ENCODE measurements at places on chromosomes 11 and 22.

DNA sequence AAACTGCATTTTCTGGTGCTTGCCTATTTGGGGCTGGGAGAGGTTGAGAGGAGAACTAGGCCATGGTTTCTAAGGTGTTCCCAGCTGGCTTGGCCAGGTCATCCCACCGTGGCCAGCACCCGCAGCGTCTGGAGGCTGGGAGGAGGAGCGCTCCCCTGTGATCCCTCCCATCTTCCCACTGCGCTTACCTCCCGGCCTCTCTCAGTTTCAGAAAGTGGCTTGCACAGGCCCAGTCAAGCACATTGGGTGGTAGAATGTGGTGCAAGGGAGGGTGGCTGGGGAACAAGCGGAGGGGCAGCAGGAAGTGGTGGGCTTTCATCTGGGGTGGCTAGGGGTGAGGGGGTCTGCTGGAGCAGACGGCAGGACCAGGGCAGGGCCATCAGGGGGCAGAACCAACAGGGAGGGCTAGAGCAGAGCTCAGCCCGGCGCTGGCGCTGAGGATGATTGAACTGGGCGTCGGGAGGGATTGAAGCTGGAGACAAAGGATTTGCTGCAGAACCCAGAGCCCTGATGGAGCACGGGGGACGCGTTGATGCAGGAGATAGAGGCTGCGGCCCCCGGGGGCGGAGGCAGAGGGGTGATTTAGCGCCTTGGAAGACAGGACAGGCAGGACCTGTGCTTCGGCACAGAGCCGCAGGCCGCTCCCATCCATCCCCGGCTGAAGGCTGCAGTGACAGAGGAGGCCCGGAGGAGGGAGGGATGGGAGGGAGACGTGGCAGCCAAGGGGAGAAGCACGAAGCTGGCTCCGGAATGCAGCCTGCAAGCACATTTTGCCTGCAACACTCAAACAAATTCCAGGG, 76.0 kb downstream of the TRIM29 start:
- DNase-seq = no peak

DNA sequence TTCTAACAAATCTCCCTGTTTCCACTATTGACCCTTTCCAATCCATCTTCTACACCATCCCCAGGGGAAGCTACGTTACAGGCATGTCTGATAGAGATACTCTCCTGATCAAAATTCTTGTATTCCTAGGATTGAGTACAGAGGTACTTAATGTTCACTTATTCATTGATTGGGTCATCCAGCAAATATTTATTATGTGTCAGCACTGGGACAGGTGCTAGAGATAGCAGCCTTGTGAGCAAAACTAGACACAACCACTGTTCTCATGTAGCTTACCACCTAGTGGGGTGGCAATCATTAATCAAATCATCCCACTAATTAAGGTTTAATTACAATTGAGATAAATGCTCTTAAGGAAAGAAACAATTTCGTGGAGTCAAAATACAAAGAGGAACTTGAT, 9.4 kb upstream of the RTCB start:
- DNase-seq = no peak

GRCh38 chr11:111236383-111236782, 9.1 kb upstream of the POU2AF2 start:
- no peak for DNase-seq

DNA sequence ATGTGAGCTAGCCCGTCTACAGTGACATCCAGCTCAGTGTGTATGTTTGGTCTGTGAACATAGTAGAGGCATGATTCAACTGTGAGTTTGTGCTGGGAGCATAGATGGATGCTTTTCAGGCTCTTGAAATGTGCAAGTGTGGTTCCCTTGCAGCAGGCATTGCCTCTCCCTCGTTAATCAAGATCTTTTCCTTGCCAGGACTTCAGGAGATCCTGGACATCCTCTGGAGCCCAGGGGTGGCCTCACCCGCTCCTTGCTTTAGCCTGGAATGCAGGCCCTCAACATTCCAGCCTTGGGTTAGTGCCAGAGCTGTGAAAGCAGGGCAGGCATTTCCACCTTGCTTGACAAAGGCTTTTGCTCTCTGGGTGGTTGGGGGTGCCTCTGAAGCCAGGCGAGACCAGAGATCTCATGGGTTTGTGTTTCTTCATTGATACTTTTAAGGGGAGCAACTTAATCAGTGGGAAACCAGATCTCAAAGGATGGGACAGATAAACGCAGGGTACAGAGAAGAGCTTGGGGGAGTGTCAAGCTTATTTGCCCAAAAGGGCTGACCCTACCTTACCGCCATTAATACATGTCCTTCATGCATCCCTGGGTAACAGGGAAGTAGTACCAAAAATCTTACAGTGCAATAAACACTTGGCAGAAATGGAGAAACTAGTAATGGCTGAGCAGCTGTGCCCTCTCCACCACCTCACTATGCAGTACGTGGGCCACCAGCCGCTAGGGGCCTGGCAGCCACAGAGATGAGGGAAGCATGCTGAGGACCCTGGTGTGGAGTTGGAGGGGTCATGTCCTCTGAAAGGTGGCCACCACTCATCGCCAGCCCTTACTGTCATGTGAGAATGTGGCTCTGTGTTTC, 72.1 kb downstream of the PTPRJ start:
- no peak for DNase-seq

DNA sequence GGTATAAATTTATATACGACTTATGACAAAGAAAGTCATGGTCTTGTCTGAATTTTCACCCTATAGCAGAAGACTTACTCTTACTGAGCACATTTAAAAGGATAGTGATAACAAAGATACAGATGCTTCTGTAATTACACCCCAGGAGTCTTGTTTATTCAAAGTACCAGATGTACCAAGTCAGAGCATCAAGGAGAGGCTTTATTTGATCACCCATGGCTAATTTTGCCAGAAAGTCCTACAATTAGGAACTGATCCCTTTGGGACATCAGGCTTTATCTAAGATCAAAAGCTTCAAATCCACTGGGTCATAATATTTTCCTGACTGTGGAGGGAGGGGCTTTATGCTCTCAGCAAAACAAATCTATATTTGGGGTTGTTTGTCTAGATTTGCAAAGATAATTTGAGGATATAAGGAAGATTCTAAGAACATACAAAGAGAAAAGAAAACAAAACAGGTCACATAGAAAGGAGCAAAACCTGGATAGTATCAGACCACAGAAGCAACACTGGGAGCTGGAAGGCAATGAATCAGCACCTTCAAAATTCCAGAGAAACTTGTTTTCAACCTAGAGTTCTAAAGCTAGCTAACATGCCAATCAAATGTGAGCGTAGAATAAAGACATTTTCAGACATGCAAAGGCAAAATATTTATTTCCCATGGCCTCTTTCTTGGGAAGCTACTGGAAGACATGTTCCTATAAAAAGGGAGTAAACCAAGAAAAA, 124.8 kb upstream of the CSNK2A3 start:
- no peak for DNase-seq

DNA sequence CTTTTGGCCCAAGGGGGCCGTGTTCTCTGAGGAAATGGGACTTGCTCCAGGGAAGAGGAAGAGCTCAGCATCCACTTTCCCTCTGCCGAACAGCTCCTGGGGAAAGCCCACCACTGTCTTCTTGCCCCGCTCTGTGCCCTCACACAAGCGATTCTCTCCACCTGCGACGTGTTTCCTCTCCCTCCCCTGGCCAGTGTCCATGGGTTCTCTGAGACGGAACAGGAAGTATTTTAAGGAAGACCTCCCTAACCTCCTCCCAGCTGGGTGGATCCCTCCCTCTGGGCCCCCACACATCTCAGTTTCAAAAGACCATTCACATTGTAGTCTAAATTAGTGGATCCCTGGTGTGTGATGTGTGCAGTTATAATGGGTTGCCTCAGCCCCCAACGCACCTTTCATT, 1.6 kb downstream of the TP53AIP1 start:
- DNase-seq = no peak

DNA sequence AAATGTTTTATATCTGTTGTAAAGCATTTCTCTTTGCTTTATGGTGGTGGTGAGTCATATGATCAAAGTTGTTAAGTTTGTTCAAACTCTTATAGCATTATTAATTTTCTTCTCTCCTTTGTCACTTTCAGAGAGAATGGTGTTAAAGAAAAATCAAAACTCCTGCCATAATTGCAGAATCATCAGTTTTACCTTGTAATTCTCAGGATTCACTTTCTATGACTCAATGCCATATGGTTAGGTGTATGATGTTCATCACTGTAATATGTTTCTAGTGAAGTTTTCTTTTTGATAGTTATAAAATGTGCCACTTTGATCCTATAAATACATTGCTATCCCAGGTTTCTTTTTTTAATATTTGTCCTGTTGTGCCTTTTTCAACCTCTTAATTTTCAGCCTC, 13.7 kb upstream of the KDM4E start:
- no peak for DNase-seq

DNA sequence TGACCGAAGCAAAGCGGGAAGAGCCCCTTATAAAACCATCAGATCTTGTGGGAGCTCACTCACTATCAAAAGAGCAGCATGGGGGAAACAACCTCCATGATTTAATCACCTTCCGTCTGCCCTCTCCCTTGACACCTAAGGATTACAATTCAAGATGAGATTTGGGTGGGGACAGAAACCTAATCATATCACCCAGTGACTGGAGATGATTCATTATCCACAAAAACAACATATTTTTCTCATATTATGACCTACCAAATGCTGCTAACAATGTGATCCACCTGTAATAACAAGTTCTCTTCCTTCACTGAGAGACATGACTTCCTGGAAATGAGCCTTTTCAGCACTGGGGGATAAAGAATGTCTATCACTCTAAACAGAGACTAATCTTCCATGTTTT, 23.4 kb upstream of the HEPHL1 start:
- no peak for DNase-seq

DNA sequence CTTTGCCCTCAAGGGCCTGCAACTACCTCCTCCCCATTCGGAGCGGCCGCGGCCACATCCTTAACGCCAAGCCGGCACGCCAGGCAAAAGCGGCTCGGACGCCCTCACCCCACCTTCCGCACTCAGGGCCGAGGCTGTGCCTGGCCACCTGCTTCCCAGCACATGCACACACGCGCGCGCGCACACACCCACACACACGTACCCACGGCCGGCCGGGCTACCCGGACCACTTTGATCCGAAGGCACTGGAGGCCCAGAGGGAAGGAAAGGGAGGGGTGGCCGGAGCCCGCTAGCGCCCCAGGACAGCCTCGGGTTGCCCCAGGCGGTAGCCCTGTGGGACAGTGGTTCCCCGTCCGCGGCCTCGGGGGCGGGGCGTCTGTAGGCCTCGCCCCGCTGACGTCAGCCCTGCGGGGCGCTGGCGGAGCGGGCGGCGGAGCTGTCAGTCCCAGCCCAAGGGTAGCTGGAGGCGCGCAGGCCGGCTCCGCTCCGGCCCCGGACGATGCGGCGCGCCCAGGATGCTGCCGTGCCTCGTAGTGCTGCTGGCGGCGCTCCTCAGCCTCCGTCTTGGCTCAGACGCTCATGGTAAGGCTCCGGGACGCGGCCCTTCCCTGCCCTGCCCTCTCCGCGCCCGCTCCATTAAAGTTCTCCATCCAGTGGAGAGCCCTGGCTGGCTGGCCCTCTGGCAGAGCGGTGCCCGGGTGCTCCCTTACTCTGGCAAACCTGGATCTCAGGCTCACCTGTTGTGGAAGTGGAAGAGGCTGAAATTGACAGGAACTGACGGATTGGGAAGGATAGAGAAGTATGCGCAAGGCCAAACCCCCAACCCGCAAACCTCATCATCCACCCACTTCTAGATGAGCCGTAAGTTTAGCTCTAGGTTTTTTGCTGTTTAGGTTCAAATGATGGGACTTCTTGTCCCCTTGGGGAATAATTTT, at the start of gene IL10RA:
TSS of gene IL10RA (plus strand) at position 442 of the 935 bp plus-strand sequence. CDS start at position 516, 74 bp downstream.
- DNase-seq = peak; percentile 81

- no peak for DNase-seq
Observed at GRCh38 chr11:13008625-13009475, at the start of gene RASSF10. TSS of gene RASSF10 (plus strand) at chr11:13009316. CDS start at chr11:13009577, 261 bp downstream.

GRCh38 chr11:95450547-95451123, 219.6 kb upstream of the SESN3 start:
- no peak for DNase-seq

DNA sequence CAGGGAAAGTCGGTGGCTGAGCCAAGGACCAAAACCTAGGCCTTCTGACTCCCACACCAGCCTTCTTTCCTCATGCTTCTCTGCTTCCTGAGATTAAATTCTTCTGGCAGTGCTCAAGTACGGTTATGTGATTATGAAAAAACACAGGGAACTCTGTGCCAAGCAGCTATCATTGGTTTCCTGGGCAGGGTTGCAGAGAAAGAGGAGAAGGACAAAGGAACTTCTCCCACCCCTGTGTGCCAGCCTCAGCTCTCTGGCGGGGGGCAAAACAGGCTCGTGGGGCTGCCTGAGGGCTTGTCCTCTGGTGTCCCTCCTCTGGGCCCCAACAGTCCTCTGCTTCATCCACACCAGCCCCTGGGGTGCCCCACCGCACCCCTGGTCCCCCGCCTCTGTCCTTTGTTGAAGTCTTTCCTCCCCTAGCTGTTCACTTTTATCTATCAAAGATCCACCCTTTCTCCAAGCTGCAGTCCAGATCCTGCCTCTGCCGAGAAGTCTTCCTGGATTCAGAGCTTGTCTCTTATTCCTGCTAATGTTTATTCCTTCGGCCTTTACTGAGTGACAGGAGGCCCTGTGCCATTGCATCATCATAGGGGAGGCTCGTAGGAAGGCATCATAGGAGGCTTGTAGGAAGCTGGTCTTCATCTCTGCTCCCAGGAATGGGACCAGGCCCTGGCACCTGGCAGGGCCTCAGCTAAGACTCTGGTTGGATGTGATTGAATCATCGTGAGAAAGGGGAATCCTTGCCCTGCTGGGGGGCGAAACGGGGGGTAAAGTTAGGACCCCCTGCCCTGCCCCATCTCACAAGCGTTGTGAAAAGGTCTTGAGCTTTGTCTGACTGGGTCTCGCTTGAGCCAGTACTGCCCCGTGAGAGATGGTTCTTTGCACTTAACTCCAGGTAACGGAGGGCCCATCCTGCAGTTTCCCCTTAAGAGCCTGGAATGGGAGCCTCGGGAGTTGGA, 11.5 kb upstream of the FTH1 start:
- no peak for DNase-seq

DNA sequence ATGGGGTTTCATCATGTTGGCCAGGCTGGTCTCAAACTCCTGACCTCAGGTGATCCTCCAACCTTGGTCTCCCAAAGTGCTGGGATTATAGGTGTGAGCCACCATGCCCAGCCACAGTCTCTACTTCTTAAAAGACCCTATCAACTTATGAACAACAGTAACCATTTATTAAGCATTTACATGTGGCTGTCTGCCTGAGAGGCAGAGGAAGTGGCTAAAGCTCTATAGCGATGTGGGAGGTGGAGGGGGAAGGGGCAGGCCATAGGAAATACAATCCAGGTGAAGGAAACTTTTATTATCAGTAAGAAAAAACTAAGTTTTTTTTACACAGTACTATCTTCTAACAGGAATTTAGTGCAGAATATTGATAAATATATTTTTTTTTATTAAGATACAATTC, 87.8 kb upstream of the PHOX2A start:
- no peak for DNase-seq

Data from stimulated activated CD8-positive, alpha-beta memory T cell treated with anti-CD3 and anti-CD28 coated beads, Interleukin-2, amount 100 ng/mL, for 48 hours (primary cell).